Left ventricle myocardium inferior (tissue), 1 donor: ENCODE measurements at places on chromosomes 16 and 17. TPM values are rescaled to one million over a fixed set of nuclear protein-coding genes. Genes with fewer than 3 reads are reported as not detected.

Gene FOXF1
- total RNA-seq, result 0.33 TPM

- no peaks in the 10 kb centered on the region for H3K4me1 ChIP-seq
- H3K27ac ChIP-seq, result peak overlapping the region; percentile 38
- no peak overlapping the region for H3K4me3 ChIP-seq
- peaks cover 3% of the 10 kb centered on the region for H3K27me3 ChIP-seq
- DNase-seq, result no peak
- H3K36me3 ChIP-seq, result peaks cover 18% of the 10 kb centered on the region
Measured at GRCh38 chr17:68972119-68972704, 17.0 kb upstream of the ABCA8 start.

Gene DLX4
- total RNA-seq, result not detected

Gene CRYM
- total RNA-seq, result 147 TPM

- peaks cover 42% of the 10 kb centered on the region for H3K4me1 ChIP-seq
- DNase-seq, result no peak
- H3K4me3 ChIP-seq, result no peak overlapping the region
- no peaks in the 10 kb centered on the region for H3K27me3 ChIP-seq
- H3K27ac ChIP-seq, result no peak overlapping the region
- peaks cover 9% of the 10 kb centered on the region for H3K36me3 ChIP-seq
Measured at GRCh38 chr17:16191604-16192003, 23.7 kb downstream of the NCOR1 start.

DNA sequence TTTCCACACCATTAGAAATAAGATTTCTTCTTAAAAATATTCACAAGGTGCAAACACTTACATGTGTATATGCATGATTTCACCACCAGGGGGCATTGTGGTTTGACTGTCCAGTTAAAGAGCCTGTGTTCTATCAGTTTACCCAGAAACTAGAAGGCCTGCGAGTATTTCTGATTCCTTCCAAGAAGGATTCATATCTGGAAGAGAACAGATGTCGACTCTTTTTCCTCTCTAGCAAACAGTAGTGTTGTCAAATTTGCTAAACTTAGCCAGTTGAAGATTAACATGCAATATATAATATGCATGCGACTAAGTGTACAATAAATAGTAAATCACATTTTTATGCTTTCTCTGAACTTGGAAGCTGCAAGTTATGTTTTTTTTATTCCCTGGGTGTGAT is 404.1 kb downstream of the WWOX start:
- H3K27ac ChIP-seq, result no peak overlapping the region
- no peak for DNase-seq
- H3K4me1 ChIP-seq, result peaks cover 26% of the 10 kb centered on the region

Gene TIGD7
- total RNA-seq, result 9.7 TPM

- H3K4me3 ChIP-seq, result no peak overlapping the region
- H3K27ac ChIP-seq, result no peak overlapping the region
- H3K27me3 ChIP-seq, result peaks cover 3% of the 10 kb centered on the region
- DNase-seq, result no peak
- H3K4me1 ChIP-seq, result peaks cover 17% of the 10 kb centered on the region
- no peaks in the 10 kb centered on the region for H3K36me3 ChIP-seq
Measured at GRCh38 chr16:9906218-9906617, 276.0 kb downstream of the GRIN2A start.

GRCh38 chr17:50534222-50534978 is 1.9 kb downstream of the EPN3 start:
- peaks cover 26% of the 10 kb centered on the region for H3K36me3 ChIP-seq
- H3K27me3 ChIP-seq, result peaks cover 49% of the 10 kb centered on the region
- H3K27ac ChIP-seq, result peak overlapping the region; percentile 90
- peak overlapping the region; percentile 71 for H3K4me3 ChIP-seq
- DNase-seq, result no peak
- H3K4me1 ChIP-seq, result peaks cover 35% of the 10 kb centered on the region

DNA sequence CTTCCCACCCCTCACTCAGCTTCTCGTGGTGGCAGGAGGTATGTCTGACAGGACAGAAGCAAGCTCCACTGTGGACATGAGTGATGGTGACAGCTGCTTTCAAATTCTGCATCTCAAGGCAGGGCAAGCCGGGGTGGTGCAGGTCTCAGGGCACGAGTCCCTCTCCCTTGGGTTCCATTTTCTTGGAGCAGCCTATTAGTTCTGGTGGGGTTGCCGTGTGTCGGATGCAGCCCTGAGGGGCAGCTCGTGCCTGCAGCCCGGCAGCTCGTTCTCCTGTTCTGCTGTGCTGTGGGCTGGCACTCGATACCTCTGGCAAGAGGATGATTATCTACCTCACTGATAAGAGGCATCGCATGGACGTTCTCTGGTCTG is 16.5 kb upstream of the CLEC18C start:
- H3K4me1 ChIP-seq, result no peaks in the 10 kb centered on the region
- no peaks in the 10 kb centered on the region for H3K27me3 ChIP-seq
- peaks cover 97% of the 10 kb centered on the region for H3K36me3 ChIP-seq
- DNase-seq, result no peak

DNA sequence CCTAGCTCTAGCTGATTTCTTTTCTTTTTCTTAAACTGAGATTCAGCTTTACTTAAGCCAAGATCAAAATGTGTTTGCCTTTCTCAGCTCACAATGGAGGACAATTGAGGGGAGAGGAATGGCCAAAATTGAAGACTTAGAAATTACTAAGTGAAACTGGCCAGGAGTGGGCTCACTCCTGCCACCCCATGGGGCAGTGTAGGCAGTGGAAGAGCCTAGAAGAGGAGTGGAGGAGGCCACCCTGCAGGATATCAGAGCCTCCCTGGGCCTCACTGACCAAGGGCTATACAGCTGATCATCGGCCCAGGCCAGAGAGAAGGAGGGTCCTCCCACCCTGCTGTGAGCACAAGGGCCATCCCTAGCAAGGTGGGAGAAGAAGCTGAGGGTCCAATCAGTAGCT is 119.8 kb downstream of the CCT6B start:
- H3K36me3 ChIP-seq, result no peaks in the 10 kb centered on the region
- H3K4me1 ChIP-seq, result no peaks in the 10 kb centered on the region
- no peak for DNase-seq
- H3K4me3 ChIP-seq, result no peak overlapping the region
- H3K27ac ChIP-seq, result no peak overlapping the region

Gene C16orf96
- total RNA-seq, result 0.08 TPM

Gene XAF1
- total RNA-seq, result 18.6 TPM

DNA sequence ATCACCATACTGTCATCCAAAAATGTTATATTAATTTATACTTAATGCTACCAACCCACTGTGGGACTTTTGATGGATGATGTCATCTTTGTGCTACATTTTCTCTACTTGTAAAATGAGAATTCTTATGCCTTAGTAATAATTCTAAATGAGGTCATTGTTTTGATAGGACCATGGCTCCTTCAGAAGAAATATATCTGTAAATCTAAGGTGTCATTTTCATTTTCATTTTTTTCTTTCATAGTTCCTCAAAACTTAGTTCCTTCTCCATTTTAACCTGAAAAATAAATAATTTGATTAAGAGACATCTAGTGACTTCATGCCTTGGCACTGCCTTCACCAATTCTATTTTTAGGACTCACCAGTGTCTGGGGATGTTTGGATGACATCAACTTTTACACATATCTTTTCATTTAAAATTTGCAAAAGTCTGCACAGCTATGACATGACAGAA is 48.7 kb downstream of the GPRC5B start:
- H3K36me3 ChIP-seq, result no peaks in the 10 kb centered on the region
- peaks cover 53% of the 10 kb centered on the region for H3K4me1 ChIP-seq
- no peaks in the 10 kb centered on the region for H3K27me3 ChIP-seq
- DNase-seq, result no peak
- peak overlapping the region; percentile 58 for H3K27ac ChIP-seq

DNA sequence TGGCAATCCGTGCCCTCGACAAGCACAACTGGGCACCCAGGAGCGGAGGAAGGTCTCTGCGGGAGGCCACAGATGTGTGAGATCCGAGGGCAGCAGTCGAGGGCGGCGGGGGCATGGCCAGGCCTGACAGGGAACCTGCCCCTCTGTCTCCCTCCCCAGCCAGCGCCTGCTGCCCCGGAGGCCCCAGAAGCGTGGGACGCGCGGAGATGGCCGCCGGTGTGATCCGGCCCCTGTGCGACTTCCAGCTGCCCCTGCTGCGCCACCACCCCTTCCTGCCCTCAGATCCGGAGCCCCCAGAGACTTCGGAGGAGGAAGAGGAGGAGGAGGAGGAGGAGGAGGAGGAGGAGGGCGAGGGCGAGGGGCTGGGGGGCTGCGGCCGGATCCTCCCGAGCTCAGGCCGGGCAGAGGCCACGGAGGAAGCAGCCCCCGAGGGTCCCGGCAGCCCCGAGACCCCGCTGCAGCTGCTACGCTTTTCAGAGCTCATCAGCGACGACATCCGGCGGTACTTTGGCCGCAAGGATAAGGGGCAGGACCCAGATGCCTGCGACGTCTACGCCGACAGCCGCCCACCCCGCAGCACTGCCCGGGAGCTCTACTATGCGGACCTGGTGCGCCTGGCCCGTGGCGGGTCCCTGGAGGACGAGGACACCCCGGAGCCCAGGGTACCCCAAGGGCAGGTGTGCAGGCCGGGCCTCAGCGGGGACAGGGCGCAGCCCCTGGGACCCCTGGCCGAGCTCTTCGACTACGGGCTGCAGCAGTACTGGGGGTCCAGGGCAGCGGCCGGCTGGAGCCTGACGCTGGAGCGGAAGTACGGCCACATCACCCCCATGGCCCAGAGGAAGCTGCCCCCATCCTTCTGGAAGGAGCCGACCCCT is 1.7 kb downstream of the PERCC1 start:
- H3K36me3 ChIP-seq, result no peaks in the 10 kb centered on the region
- peak overlapping the region; percentile 62 for H3K4me3 ChIP-seq
- H3K27me3 ChIP-seq, result no peaks in the 10 kb centered on the region
- peaks cover 11% of the 10 kb centered on the region for H3K4me1 ChIP-seq
- peak overlapping the region; percentile 75 for H3K27ac ChIP-seq

Gene MYLK3
- total RNA-seq, result 256 TPM

DNA sequence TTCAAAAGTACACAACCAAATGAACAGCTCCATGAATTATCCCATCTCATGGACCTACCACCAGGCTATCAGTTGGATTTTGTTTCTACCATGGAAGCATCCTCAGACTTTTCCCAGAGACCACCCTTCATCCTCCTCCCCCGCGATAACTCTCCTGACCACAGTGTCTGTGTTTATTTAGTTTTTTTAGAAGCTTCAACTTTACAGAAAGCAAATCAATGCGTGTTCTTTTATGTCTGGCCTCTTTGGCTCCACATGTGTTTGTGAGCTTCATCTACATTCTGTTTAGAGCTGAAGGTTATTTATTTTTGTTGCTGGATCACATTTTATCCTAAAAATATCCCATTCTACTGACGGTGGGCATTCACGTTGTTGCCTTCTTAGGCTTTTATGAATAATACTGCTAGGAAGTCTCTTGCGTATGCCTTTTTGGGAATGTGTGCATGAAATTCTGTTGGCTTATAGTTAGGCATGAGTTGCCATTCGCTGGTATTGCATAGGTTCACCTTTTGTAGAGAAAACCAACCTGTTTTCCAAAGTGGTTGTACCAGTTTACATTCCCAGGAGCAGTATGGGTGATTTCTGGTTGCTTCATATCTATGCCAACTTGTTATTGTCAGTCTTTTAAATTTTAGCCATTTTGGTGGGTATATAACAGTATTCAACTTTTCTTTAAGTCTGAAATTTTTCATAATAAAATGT is 83.0 kb downstream of the CMIP start:
- peaks cover 23% of the 10 kb centered on the region for H3K4me1 ChIP-seq
- H3K36me3 ChIP-seq, result no peaks in the 10 kb centered on the region
- DNase-seq, result no peak
- H3K27ac ChIP-seq, result peak overlapping the region; percentile 66
- H3K27me3 ChIP-seq, result no peaks in the 10 kb centered on the region

GRCh38 chr17:75736173-75736835 is 15.0 kb downstream of the ITGB4 start:
- no peaks in the 10 kb centered on the region for H3K4me1 ChIP-seq
- no peak overlapping the region for H3K27ac ChIP-seq
- peaks cover 4% of the 10 kb centered on the region for H3K36me3 ChIP-seq
- no peak overlapping the region for H3K4me3 ChIP-seq
- no peaks in the 10 kb centered on the region for H3K27me3 ChIP-seq

Gene AXIN2
- total RNA-seq, result 21.0 TPM

Gene IGF2BP1
- not detected for total RNA-seq

DNA sequence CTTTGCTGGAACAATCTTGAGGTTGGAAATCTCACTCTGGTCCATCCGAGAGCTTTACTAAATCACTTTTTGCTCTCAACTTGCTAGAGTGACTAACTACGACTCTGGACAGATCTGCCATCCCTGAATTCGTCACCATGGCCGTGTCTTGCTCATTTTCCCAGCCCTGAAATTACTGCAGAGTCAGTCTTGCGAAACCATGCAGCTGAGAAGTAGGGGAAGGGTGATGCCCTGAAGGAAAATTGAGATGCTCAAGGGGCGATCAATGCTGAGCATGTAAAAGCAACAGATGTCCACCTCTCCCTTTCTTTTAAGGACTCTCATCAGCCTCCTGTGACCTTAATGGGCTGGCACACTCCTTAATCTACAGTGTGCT is 18.8 kb downstream of the PCTP start:
- DNase-seq, result no peak
- peak overlapping the region; percentile 9 for H3K27ac ChIP-seq
- no peaks in the 10 kb centered on the region for H3K27me3 ChIP-seq

DNA sequence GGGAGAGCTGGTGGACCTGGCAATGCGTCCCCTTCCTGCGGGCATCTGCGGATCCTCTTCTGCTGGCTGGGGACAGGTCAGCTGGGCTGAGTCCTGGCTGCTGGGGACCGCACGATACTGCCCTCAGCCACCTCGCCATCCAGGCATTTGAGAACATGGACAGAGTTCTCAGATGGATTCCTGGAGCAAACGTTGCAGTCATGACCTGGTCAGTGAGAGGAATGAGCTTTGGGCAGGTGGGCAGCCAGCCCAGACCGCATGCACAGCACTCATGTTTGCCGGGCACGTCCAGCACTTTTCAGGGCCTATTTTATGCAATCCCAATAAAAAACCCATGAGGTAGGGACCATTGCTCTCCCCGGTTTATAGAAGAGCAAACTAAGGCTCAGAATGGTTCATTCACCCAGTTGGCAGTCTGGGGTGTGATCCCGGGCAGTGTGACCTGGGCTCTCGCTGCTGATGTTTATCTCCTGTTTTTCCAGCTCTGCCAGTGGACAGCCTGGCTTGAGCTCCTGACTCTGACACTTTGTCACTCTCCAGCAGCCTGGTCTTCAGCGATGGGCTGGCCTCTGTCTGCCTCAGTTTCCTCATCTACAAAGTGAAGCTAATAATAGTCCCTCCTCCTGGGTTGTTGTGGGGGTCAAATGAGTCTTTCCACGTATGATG is 294.7 kb downstream of the IRF8 start:
- H3K4me3 ChIP-seq, result no peak overlapping the region
- no peak overlapping the region for H3K27ac ChIP-seq
- no peak for DNase-seq
- peaks cover 96% of the 10 kb centered on the region for H3K27me3 ChIP-seq
- H3K4me1 ChIP-seq, result peaks cover 5% of the 10 kb centered on the region
- H3K36me3 ChIP-seq, result no peaks in the 10 kb centered on the region

GRCh38 chr17:81831957-81832607 is 1.0 kb downstream of the MCRIP1 start:
- H3K27me3 ChIP-seq, result no peaks in the 10 kb centered on the region
- H3K36me3 ChIP-seq, result no peaks in the 10 kb centered on the region
- H3K4me3 ChIP-seq, result peak overlapping the region; percentile 96
- no peak for DNase-seq
- H3K4me1 ChIP-seq, result peaks cover 53% of the 10 kb centered on the region
- H3K27ac ChIP-seq, result peak overlapping the region; percentile 94

GRCh38 chr17:66952681-66953629 is 11.6 kb upstream of the CACNG4 start:
- H3K4me3 ChIP-seq, result no peak overlapping the region
- no peaks in the 10 kb centered on the region for H3K4me1 ChIP-seq
- H3K36me3 ChIP-seq, result no peaks in the 10 kb centered on the region
- H3K27me3 ChIP-seq, result peaks cover 66% of the 10 kb centered on the region
